ENCODE measurements at places on chromosomes 1 and 21.

- no peak for DNase-seq
These were observed 36.2 kb upstream of the KCNA10 start for GRCh38 chr1:110554871-110555801.

DNA sequence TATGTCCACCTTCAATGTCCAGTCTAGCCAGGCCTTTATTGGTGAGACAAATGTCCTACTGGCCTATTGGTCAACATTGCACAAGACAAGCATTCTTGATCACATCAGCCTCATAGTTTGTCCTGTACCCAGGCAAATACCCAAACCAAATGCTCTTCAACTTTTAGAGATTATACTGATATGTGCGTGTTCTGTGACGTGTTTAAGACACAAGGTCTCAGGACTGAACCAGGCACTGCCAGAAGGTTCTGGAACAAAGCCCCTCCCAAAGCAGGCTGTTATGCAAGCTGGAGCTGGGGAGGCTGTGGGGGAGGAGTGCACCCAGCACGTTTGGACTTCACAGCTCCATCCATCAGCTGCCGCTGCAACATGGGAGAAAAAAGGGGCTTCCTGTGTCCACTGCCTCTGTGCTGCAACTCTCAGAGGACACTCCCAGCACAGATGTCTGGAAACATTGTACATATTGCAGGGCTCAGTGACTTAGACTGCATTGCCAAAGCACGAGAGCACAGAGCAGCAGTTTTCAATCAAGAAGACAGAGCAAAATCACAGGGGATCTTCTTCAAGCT, 45.9 kb downstream of the NID1 start:
- DNase-seq, result no peak

DNA sequence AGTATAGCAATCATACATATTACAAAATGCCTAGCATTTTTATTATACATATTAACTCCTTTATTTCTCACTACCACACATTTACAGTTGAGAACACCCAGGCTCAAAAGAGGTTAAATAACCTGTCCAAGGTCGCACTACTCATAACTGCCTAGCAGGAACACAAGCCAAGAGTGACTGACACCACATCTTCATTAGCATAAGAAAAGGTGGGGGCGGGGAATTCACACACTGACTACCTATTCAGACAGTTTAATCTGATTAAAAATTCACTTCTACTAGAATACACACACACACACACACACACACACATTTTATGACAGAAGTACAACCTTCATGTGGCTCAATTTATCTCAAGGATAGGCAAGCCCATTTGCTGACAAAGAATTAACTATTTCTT, 77.8 kb upstream of the CACHD1 start:
- no peak for DNase-seq

GRCh38 chr1:214581785-214582184, 21.2 kb upstream of the CENPF start:
- peak; percentile 66 for DNase-seq

DNA sequence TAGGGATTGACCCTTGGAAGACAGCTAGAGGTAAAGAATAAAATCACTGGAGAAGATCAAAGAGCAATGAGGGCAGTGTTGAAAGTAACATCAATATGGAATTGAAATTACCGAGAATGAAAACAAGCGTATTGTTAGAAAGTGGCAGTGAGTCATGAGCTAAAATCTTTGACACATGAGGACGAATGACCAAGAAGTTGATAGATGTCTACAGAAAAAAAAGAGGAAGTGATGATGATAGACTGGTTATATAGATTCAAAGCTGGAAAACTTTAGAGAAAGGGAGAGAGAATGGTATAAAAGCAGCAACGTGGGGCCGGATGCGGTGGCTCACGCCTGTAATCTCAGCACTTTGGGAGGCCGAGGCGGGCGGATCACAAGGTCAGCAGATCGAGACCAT, 12.5 kb upstream of the DNM3 start:
- no peak for DNase-seq

Data from RWPE2 (cell line).